ENCODE measurements at places on chromosomes 4 and X.
A peak's percentile ranks its signal among the peaks of the same experiment; 100 is the strongest.

- no peak for DNase-seq
Measured at GRCh38 chrX:86078650-86079049, 31.3 kb upstream of the CHM start.

DNA sequence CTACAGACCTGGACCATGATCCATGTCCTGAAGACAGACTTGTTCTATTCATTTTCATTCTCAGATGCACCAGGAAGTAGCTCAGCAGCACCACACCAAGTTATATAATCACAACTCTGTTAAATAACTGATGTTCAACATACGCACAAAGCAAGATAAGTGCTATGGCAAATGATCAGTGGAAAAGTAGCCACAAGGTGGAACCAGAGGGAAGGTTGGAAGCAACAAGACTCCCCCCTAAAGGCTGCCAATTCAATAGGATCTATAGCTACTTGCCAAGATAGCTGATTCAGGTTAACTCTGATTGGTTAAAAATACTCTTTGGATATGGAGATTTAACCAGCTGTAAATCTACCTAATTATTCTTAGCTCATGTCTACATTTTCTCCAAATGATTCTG, 23.7 kb upstream of the FAM47B start:
- peak; percentile 27 for DNase-seq

- DNase-seq = no peak
Measured at GRCh38 chr4:106624671-106625070, 256.1 kb upstream of the GIMD1 start.

DNA sequence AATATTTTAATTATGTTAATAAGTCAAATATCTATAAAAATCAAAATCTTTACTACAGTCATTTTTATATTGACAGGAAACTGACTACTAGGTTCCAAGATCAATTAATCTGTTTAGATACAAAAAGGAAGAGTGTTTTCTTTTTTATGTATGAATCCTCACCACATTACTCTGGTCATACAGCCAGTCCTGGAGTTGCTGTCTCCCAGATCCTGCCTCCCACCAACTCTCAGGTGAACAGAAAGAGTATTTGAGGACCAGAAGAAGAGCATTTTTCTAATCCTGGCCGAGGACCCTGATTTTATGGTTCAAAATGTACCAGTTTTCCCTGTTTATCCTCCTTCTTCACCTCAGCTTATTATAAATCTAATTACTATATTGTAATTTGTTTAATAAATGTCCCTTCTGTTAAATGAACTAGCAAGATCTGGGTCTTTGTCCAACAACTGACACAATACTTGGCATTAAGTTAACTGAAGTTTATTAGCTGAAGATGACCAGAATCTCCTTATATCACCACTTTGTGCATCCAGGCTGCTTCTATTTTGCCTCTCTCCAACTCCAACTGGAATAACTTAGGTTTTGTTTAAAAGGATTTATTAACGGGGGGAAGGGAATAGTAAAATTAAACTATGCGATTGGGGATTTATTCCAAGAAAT, 224.4 kb upstream of the PCDH7 start:
- no peak for DNase-seq

GRCh38 chr4:152594978-152595925, 59.4 kb upstream of the FBXW7 start:
- no peak for DNase-seq

DNA sequence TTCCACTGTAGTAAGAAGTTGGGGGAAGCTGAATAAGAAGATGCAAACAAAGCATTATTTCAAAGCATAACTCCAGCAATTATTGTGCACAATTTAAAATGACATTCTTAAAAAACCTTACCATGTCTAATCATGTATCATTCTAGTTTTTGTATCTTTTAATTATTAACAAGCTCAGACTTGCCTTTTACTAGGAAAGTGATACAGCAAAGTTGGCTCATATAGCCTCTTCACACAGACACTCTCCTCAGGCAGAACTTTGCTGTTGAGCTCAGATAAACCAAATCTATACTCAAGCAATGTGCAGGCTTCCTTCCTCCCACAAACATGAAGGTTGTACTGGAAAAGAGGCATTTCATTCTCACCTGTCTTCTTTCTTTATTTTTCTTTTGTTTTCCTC, 358.7 kb upstream of the EMCN start:
- DNase-seq = no peak

- DNase-seq = no peak
Measured at GRCh38 chrX:123432361-123433150, 248.5 kb downstream of the GRIA3 start.

DNA sequence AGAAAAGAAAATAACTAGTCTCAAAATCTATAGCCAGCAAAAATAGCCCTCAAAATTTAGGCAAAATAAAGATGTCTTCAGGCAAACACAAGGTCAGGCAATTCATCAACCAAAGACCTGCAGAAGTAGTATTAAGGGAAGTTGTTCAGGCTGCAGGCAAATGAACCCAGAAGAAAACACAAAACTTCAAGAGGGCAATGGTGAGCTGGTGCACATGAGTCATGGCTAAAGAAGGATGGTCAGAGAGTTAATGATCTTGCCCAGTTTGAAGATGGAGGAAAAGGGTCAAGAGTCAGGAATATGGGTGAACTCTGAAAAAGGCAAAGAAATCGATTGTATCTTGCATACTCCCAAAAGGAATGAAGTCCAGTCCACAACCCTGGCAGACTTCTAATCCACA, 83.1 kb upstream of the FAT4 start:
- DNase-seq = no peak

- DNase-seq = peak; percentile 25
Measured at GRCh38 chr4:20254511-20255250, 3.0 kb downstream of the SLIT2 start.

DNA sequence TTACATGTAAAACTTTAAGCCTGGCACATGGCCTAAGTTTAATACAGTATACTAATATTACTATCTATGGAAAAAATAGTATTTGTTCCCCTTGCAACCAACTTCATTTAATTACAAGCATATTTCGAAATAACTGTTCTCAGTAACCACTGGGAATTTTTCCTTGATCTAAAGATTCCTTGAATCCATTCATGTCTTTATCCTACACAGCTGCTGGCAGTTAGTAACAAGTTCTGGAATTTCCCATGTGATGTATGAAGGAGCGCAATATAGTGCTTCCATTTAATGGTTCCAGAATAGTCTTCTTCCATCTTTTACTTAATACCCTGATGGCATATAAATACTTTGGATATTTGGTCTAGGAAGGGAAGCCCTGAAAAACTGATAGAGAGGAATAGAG, 136.5 kb downstream of the AASDH start:
- no peak for DNase-seq

GRCh38 chrX:9609499-9609898, 144.6 kb downstream of the TBL1X start:
- no peak for DNase-seq

DNA sequence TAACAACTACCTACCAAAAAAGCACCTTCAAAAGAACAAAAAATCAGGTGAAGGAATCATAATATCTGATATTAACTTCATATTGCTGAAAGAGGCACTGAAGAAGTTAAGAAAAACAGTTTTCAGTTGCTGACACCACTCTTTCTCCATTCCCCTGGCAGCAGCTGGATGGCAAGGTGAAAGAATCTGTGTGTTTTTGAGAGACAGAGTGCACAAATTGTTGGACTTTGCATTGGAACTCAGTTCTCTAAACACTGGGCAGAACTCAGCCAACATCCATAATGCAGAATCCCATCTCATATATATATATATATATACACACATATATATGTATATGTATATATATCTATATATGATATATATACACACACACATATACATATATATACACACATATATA, 408.3 kb upstream of the MAGEC2 start:
- DNase-seq = no peak

- no peak for DNase-seq
Measured at GRCh38 chr4:80295826-80296225, 29.4 kb downstream of the FGF5 start.

- DNase-seq = peak; percentile 13
Measured at GRCh38 chrX:40368611-40369061, 212.1 kb upstream of the ATP6AP2 start.

DNA sequence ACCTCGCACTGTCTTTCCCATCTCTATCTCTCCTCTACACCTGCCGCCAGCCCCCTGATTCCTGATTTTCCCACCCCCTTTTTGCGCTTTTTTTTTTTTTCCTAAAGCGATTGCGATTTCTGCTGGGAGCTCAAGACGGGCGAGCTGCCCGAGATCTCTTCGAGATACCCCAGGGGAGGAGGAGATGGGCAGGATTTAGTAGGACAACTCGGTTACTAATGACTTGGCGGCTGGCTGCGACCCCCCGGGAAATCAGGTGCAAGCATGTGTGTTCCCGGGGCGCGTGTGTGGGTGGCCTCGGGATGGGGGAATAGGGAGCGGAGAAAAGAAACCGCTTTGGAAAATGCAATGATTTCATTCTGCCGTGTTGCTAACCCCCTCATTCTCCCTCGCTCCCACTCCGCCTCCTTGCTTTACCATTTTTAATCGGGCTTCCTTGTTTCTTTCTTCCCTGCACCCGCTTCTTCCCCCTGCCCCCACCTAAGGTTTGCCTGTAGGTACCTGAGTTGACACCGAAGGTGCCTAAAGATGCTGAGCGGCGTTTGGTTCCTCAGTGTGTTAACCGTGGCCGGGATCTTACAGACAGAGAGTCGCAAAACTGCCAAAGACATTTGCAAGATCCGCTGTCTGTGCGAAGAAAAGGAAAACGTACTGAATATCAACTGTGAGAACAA, 4.4 kb downstream of the SLITRK2 start:
- no peak for DNase-seq

DNA sequence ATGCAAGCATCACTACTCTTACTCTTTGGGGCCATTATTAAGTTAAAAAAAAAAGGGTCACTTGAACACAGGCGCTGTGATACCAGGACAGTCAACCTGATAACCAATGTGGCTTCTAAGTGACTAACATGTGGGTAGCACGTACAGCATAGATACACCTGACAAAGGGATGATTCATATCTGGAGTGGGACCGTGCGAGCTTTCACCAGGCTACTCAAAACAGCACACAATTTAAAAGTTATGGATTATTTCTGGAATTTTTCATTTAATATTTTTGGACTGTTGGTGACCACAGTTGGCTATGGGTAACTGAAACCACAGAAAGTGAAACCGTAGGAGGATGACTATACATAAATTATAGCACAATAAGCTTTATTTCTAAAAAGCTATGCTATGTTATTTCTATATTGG, 113.8 kb upstream of the STIM2 start:
- no peak for DNase-seq

DNA sequence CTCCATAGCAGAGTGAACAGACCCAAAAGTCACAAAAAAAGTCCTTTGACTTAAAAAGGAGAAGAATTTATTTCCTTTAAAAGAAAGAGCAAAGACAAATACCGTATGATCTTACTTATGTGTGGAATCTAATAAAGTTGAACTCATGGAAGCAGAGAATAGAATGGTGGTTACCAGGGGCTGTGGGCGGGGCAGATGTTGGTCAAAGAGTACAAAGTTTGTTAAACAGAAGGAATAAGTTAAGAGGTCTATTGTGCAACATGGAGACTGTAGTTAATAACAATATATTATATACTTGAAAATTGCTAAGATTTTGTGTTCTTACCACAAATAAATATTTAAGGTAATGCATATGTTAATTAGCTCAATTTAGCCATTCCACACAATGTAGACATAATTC, 173.3 kb upstream of the S100G start:
- no peak for DNase-seq

DNA sequence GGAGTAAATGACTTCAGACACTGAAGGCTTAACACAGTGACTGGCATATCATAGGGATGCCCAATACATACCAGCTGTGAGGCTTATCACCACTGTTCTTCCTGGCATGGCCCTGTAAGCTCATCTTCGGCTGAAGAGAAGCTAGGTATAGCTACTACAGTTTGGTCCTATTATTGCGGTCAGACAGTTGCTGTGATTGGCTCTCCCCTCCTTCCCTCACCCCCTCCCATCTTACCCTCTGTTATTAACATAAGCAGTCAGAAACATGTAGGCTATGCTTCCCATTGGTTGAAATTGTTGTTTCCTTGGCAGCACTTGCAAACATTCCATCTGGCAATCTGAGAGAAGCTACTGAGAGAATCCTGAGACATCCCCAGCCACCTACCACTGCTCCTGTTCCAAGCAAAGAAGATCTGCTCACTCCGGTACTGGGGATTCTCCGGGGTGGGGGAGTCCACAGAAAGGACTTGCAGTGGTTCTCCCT, at the start of gene AKAP14:
TSS of gene AKAP14 (plus strand) at position 51 of the 484 bp plus-strand sequence. CDS start 7,331 bp downstream, outside the sequence.
- DNase-seq = no peak

DNA sequence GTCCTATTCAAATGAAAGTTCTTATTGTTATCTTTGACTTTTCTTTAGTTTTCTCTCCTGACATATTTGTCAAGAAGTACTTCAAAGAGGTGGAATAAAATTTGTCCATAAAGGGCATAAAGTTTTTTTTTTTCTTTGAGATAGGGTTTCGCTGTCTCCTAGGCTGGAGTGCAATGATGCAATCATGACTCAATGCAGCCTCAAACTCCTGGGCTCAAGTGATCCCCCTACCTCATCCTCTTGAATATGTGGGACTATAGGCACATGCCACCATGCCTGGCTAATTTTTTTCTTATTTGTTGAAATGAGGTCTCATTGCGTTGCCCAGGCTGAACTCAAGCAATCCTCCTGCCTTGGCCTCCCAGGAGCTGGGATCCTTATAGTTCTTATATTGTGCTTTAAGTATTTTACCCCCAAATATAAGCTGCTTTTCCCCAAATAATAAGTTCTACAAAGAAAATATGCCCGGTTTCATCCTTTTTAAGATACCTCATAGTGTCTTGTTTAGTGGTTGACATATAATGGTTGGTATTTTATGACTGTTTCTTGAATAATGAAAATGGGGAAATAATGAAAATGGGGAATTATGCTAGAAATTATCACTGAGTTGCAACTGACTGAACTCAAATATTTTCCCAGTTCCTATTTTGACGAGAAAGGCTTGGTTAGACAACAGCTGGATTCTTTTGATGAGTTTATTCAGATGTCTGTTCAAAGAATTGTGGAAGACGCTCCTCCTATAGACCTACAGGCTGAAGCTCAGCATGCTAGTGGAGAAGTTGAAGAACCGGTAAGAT, 11.6 kb downstream of the POLR2B start:
- DNase-seq = no peak

DNA sequence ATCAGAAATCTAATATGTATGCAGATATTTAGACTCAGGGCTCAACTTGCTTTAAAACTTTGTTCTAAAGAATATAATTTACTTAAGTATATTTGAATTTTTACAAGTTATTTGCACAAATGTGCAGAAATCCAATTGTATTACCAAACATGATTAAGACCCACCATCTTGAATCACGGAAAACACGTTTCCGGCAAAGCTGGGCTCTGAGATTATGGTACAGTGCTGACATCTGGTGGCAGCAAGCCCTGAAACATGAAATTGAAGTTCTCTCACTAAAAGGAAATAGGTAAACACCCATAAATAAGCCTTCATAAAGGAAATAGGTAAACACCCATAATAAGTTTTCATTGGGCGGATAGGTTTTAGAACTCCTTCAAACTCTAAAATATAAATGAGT, 98.3 kb upstream of the MAOA start:
- DNase-seq = peak; percentile 65

All from WERI-Rb-1 (cell line).